Stimulated activated CD8-positive, alpha-beta memory T cell treated with anti-CD3 and anti-CD28 coated beads, Interleukin-7, amount 100 ng/mL, for 48 hours (primary cell): ENCODE measurements at places on chromosomes 6 and 20.

GRCh38 chr20:47791084-47791599 lies 5.9 kb upstream of the SULF2 start:
- DNase-seq = no peak

DNA sequence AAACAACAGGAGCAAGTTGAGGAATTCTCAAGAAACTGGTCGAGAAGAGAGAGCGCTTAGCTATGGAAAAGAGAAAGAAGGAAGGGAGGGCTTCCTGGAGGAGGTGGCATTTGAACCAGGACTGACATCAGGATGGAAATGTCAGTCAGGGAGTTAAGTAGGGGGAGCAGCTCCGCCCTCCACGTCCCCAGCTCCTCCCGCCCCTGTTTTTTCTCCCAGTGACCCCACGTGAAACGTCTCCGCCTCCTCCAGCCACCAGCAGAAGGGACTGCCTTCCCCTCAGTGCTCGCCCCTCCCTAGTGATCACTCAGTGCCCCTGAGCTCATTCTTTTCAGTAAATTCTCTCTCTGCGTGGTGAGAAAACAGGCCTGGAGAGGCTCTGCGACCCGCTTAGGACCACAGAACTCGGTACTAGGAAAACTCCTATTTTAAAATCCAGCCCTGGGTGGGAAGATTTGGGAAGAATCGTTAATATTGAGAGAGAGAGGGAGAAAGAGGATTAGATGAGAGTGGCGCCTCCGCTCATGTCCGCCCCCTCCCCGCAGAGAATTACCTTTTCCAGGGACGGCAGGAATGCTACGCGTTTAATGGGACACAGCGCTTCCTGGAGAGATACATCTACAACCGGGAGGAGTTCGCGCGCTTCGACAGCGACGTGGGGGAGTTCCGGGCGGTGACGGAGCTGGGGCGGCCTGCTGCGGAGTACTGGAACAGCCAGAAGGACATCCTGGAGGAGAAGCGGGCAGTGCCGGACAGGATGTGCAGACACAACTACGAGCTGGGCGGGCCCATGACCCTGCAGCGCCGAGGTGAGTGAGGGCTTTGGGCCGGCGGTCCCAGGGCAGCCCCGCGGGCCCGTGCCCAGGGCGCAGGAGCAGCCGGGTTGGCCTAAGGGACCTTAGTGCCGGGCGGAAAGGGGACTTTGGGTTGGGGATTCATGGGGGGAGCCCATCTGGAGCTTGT lies 4.6 kb downstream of the HLA-DPB1 start:
- DNase-seq = no peak

- no peak for DNase-seq
Observed at GRCh38 chr6:36897609-36898008, 11.9 kb downstream of the C6orf89 start.

GRCh38 chr20:419556-420165 lies 11.6 kb downstream of the RBCK1 start:
- no peak for DNase-seq

DNA sequence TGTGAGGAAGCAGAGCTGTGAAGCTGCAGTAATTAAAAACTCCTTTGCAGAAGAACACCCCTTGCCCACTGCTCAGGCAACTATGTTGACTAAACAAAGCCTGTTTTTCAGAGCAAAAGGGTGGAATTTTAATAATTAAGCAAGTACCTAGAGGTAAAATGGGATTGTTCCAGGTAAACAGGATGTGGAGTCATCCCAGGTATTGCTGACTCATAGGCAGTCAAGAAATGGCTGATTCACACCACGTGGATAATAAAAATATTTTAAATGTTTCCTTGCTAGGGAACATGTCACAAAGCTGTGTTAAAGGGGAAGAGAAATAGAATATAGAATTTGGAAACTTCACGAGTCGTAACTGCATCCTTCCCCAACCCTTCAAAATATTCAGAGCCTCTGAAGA lies 491.8 kb downstream of the BTBD3 start:
- no peak for DNase-seq
